HepG2 (cell line): ENCODE measurements at places on chromosomes 3 and 15. TPM values are rescaled to one million over a fixed set of nuclear protein-coding genes. Genes with fewer than 3 reads are reported as not detected.

The SYNM gene
- total RNA-seq = 3.7 and 6.0 TPM in 2 replicates

The PIERCE2 gene
- not detected in 2 replicates for total RNA-seq

The APBA2 gene
- total RNA-seq = 0.29 and 0.62 TPM in 2 replicates

The STAB1 gene
- total RNA-seq = 0.09 and 0.28 TPM in 2 replicates

The FETUB gene
- total RNA-seq = 1.3 and 2.1 TPM in 2 replicates

The ALG1L2 gene
- 0.55 TPM in 1 of 2 replicates, not detected in the other for total RNA-seq

The FMN1 gene
- total RNA-seq = 0.60 and 0.81 TPM in 2 replicates

The THAP10 gene
- 0.64 and 0.66 TPM in 2 replicates for total RNA-seq

The LRRC15 gene
- total RNA-seq = not detected in 2 replicates

The GPR171 gene
- not detected in 2 replicates for total RNA-seq

The KNSTRN gene
- 62.3 and 82.1 TPM in 2 replicates for total RNA-seq

The SAMMSON gene
- not detected in 2 replicates for total RNA-seq

The GPR176 gene
- total RNA-seq = 0.15 and 0.20 TPM in 2 replicates

The WWTR1 gene
- 19.7 and 27.0 TPM in 2 replicates for total RNA-seq

The RAB6B gene
- total RNA-seq = 0.17 TPM in 1 of 2 replicates, not detected in the other

The TMC3 gene
- not detected in 2 replicates for total RNA-seq

The TGM4 gene
- total RNA-seq = 0.15 and 0.18 TPM in 2 replicates

The PLCD1 gene
- 10.1 and 11.4 TPM in 2 replicates for total RNA-seq

The CLSTN2 gene
- total RNA-seq = not detected in 2 replicates

The GPR149 gene
- not detected in 2 replicates for total RNA-seq

The GNAI2 gene
- total RNA-seq = 34.5 and 51.1 TPM in 2 replicates

The TRANK1 gene
- total RNA-seq = 0.13 and 0.67 TPM in 2 replicates

The NRG4 gene
- total RNA-seq = not detected in 2 replicates

The DUOX2 gene
- not detected in 2 replicates for total RNA-seq

The MKRN3 gene
- total RNA-seq = 4.6 and 5.2 TPM in 2 replicates

The ROPN1 gene
- total RNA-seq = not detected in 2 replicates

The PRSS50 gene
- total RNA-seq = not detected in 2 replicates

The ADAMTSL3 gene
- total RNA-seq = 0.09 TPM in 1 of 2 replicates, not detected in the other

The WNT7A gene
- not detected in 2 replicates for total RNA-seq

The LARP6 gene
- total RNA-seq = 2.9 and 3.0 TPM in 2 replicates

The AMIGO3 gene
- total RNA-seq = 0.35 TPM in 1 of 2 replicates, not detected in the other

The RLBP1 gene
- not detected in 2 replicates for total RNA-seq

The BFSP2 gene
- not detected in 2 replicates for total RNA-seq

The LMAN1L gene
- not detected in 2 replicates for total RNA-seq

The ZNF660 gene
- 3.3 and 6.1 TPM in 2 replicates for total RNA-seq

The CIAO2A gene
- total RNA-seq = 100 and 114 TPM in 2 replicates

The RFT1 gene
- 25.7 and 37.0 TPM in 2 replicates for total RNA-seq

The ATP13A5 gene
- total RNA-seq = not detected in 2 replicates

The RASL12 gene
- 0.39 and 0.55 TPM in 2 replicates for total RNA-seq

The FHIT gene
- 4.0 and 4.1 TPM in 2 replicates for total RNA-seq

The CFAP161 gene
- total RNA-seq = not detected in 2 replicates

The AKAP13 gene
- total RNA-seq = 27.1 and 30.8 TPM in 2 replicates

The RAMAC gene
- total RNA-seq = 45.9 and 71.7 TPM in 2 replicates

The SLC2A2 gene
- 14.5 and 19.5 TPM in 2 replicates for total RNA-seq
